Fibroblast of skin of right biceps (primary cell): ENCODE measurements at places on chromosomes 11 and 22.

DNA sequence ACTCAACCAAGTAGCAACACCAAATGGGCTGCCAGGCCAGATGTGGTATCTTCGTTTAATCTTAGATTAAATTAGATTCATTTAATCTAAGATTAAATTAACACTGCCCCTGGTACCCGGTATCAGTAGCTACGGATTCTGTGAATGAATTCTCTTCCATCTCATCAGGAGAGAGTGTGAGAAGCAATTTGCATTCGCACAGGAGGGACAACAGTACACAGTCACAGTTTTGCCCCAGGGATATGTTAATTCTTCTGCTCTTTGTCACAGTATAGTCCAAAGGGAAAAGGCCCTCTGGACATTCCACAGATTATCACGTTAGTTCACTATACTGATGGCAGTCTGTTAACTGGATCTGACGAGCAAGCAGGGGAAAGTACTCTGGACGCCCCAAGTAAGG is 22.9 kb downstream of the ASCL2 start:
- DNase-seq, result no peak

GRCh38 chr22:31957970-31958594 is 13.7 kb downstream of the YWHAH start:
- DNase-seq, result no peak

- no peak for DNase-seq
These were observed 8.1 kb downstream of the RCOR2 start for GRCh38 chr11:63908631-63909401.

GRCh38 chr11:116861539-116861938 is 24.1 kb upstream of the APOA1 start:
- DNase-seq, result peak; percentile 84

GRCh38 chr22:42078469-42079318 is 806 bp upstream of the SMDT1 start:
- DNase-seq, result no peak

DNA sequence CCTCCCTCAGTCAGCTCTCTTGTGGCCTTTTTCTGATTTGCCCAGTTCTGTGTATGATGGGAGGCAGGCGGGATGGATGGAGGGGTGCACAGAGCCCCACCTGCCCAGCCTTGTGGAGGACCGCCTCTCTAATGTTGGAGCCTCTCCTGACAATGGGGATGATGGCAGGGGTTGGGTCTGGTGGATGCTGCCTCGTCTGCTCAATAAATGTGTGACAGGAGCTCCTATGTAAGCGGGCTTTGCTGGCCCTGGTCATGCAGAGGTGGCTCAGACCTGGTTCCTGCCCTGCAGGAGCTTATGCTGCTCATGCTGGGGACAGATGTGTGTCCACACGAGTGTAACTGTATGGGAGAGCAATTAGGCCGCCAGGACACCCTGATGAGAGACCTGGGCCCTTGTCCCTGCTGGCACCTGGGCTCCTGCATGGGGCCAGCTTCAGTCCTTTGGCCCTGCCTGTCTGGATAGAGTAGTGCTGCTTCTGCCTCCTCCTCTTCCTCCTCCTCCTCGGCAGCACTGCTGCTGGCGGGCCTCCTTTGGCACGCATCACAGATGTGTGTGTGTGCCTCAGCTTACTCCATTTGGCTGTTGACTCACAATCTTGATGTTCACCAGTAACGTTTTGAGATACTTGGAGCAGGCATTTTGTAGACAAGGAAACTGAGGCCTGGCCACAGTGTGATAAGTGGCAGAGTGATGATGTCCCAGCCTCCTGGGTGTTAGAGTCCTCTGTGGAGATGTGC is 131.0 kb downstream of the TBC1D22A start:
- DNase-seq, result no peak

DNA sequence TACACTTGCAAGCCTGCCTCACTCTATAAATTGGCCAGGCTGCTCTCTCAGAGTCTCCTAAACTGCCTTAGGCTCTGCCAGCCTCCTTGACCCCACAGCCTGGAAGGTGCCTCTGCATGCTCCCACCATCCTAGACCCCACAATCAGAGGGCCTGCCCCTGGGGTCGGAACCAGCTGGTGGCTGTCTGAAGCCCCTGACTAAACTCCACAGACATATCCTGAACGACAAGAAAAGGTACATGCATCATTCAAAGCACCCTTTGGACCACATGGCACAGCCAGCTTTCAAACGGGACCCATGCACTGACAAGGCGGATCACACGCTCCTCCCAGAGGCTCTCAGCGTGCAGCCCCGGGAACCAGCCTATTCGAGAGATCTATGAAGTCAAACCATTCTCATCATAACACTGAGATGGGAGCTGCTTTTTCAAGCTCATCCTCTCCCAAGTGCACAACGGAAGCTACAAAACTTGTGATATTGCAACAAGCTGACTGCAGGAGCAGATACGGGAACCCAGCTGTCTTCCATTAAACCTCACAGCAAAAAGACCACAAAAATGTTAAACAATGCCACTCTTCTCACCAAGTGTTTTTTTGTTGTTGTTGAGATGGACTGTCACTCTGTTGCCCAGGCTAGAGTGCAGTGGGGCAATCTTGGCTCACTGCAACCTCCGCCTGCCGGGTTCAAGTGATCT is 8.1 kb downstream of the SHANK2 start:
- peak; percentile 50 for DNase-seq

- peak; percentile 22 for DNase-seq
These were observed 43.6 kb upstream of the POU2AF1 start for GRCh38 chr11:111422494-111423249.

- peak; percentile 68 for DNase-seq
These were observed 13.6 kb downstream of the BLID start for GRCh38 chr11:122102426-122102825.

GRCh38 chr11:68508425-68508824 is 47.9 kb downstream of the PPP6R3 start:
- DNase-seq, result peak; percentile 33

DNA sequence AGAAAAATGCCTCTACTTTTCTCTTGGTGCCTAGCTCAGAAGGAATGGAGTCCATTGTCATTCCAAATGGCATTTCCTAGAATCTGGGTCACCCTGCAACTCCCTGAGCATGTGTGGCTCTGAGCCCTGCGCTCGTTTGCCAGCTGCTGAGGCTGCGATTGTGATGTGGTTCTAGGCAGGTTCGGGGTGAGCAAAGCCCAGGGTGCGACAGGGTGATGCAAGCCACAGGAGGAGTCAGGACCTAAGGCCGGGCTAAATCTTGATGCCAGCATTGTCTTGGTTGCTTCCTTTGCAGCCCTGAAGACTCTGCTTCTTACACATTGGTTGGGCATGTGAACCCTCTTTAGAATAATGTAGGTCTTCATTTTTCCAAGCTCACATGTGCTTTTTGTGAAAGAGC is 131.0 kb downstream of the MORC2 start:
- no peak for DNase-seq

DNA sequence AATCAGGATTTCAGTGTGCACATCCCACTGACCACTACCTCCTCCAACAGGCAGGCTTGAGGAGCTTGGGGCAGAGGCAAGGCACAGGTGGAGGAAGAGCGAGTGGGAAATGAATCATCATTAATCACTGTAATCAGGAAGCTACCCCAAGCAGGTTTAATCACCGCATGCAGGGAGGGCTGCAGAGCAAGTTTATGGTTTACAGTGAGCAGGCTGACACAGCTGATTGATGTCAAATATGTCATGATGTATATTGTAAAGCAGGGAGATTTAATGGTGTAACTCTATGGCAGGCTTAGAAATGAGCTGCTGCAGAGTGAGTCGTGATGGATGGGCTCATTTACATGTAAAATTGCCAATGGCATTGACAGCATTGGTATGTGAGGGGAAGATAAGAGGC is 441.0 kb downstream of the NTM start:
- DNase-seq, result peak; percentile 15

- DNase-seq, result no peak
These were observed 11.1 kb upstream of the PAMR1 start for GRCh38 chr11:35536470-35536869.

- no peak for DNase-seq
These were observed 10.3 kb downstream of the CYP2R1 start for GRCh38 chr11:14881576-14882193.

DNA sequence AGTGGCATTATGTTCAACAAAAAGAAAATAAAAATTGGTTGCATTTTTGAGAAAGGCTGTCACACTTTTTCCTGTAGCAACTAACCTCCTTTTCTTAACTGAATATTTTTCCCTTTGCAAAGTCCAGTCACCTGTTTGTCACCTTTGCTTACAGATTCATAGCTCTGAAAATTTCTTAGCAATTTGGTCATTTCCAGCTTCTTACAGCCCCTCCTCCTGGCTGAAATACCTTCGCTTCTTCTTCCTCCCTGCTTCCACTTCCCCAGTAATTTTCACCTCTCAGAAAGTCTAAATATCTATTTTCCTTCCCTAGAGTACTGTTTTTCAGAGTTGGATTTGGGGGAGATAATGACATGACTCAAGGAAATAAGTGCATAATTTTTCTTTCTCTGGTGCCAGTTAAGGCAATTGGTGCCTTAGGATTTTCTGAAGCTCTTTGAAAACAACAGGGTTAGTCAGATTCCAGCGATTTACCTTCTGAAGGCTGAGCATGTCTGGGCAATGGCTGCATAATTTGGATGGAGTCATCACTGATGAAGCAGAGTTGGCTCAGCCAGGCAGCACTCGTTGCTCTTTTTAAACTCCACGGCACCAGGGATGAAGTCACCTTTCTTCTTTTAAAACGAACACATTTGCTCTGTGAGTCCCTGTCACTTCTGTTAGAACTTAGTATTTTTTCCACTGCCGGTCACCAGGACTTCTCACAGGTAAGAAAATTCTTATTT is 62.1 kb upstream of the AMOTL1 start:
- DNase-seq, result peak; percentile 27

GRCh38 chr11:59223611-59224010 is 10.9 kb upstream of the MPEG1 start:
- DNase-seq, result no peak

DNA sequence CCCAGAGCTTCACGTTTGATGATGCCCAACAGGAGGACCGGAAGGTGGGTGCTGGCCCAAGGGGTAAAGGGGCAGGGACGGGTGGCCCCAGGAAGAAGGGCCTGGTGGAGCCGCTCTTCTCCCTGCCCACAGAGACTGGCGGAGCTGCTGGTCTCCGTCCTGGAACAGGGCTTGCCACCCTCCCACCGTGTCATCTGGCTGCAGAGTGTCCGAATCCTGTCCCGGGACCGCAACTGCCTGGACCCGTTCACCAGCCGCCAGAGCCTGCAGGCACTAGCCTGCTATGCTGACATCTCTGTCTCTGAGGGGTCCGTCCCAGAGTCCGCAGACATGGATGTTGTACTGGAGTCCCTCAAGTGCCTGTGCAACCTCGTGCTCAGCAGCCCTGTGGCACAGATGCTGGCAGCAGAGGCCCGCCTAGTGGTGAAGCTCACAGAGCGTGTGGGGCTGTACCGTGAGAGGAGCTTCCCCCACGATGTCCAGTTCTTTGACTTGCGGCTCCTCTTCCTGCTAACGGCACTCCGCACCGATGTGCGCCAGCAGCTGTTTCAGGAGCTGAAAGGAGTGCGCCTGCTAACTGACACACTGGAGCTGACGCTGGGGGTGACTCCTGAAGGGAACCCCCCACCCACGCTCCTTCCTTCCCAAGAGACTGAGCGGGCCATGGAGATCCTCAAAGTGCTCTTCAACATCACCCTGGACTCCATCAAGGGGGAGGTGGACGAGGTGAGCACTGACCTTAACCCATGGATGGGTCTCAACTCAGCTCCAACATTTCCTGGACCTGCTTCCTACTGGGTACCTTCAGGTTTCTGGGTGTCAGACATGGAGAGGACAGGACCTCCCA is 2.0 kb downstream of the RIC8A start:
- no peak for DNase-seq

GRCh38 chr22:46179748-46180147 is 29.4 kb downstream of the PPARA start:
- DNase-seq, result no peak

DNA sequence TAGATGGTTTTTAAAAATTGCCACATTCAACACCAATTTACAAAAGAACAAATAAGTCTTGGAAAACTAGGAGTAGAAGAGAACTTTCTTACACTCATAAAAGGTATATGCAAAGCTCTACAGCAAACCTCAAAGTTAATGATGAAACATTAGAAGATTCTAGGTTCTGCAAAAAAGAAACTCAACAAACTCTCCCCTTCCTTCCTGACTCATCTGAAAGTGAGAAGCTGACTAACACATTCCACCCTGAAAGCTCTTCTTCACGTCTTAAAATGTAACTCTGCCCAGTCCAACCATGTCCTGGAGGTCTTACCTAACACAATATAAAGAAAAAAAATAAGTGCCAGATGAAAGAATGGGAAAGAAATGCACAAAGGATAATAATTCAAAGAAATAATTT is 218.9 kb upstream of the ISX start:
- DNase-seq, result peak; percentile 83

DNA sequence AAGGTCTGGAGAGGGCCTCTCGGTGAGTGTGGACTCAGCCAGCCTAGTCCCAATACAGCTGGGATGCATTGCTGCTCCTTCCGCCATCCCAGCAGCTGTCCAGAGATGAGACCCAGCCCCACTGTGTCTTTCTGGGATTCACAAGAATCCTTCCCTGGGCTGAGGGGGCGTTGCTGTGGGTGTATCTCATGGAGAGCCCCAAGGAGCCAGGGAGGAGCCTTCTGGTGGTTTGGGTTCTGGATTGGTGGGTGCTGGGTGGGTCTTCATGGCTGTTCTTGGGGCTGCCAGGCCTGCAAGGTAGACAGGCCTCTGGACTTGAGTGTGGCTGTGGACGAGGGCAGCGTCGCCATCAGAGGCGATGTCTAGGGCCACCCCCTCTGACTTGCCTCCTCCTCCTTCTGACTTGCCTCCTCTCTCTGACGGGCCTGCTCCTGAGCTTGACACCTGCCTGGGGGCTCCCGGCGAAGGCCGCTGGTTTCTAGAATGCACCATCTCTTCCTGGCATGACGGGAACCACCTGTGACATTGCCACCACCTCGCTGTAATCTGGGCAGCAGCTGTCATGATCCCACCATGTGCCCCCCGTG is 17.2 kb downstream of the KCNQ1 start:
- DNase-seq, result no peak

DNA sequence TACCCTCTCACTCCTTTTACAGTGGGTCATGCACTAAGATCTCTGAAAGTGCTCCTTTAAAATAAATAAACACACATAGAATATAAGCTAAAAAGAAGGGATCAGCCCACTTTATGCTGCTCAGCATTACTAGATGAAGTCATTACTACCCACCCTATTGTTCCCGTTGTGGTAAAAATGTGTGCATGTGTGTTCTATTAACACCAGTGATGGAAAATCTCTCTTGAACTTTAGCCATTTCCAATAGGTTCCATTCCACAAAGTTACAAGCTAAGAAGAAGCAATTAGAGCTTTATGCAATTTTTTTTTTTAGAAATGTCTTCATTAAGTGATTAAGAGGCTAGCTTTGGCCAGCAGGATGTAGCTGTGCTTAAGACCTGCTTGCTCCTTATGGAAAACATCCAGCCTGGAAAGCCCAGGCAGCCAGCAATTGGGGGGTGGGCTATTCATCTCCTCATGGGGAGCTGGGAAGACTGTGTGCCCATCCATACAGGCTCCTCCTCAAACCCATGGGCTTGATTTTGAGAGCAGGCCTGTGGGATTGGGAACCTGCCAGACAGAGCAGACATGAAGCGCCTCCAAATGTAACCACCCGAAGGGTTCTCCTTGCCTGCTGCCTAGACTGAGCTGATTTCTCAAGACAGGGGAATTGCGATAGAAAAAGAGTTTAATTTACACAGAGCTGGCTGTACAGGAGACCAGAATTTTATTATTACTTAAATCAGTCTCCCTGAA is 92.9 kb upstream of the PARVA start:
- DNase-seq, result peak; percentile 87

GRCh38 chr11:2267851-2268728 is 2.3 kb downstream of the ASCL2 start:
- no peak for DNase-seq
